ENCODE measurements at places on chromosomes 5 and 9.

- DNase-seq, result no peak
These were observed 55.1 kb upstream of the TLR4 start for GRCh38 chr9:117649126-117649525.

- no peak for DNase-seq
These were observed 166.1 kb downstream of the BNC2 start for GRCh38 chr9:16704116-16705110.

- DNase-seq, result no peak
These were observed 83.6 kb downstream of the ANKH start for GRCh38 chr5:14787801-14788579.

DNA sequence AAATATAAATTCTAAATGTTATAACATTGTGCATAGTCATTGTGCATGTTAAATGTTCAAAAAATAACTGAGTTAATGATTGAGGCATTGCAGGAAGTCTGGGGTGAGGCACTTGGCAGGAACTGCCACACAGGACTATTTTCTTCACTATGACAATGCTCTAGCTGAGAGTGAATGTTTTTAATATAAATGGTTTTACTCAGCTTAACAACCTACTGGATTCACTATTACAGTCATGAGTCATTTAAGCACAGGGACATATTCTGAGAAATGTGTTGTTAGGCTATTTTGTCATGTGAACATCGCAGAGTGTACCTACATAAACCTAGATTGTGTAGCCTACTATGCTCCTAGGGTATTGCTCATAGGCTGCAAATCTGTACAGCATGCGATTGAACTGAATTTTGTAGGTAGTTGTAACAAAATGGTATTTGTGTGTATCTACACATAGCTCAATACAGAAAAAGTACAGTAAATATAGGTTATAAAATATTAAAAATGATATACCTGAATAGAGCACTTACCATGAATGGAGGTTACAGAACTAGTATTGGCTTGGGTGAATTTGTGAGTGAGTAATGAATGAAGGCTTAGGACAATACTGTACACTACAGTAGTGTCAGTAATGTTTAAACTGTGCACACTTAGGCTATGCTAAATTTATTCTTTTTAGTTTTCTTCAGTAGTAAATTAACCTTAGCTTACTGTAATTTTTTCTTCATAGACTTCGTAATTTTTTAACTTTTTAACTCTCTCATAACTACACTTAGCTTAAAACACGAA, 346.1 kb upstream of the PTGER4 start:
- DNase-seq, result peak; percentile 30

- no peak for DNase-seq
These were observed 544 bp upstream of the ERCC6L2 start for GRCh38 chr9:95874989-95875304.

DNA sequence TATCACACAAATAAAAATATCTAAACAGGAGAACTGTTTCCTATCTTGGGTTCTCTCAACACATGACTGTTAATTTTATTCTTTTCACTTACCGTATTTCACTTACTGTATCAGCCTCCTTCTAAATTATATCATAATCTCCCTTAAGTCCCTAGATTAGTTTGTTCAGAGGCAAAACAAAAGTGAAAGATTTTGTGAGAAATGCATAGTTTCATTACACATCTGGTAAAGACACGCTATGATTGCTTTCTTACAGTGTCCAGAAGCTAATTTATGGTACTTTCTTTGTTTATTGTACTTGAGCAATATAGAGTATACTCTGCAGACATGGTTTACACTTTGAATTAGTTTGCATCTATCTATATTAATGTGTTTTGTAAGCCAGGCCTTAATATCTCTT, 159.7 kb upstream of the TLX3 start:
- no peak for DNase-seq

- no peak for DNase-seq
These were observed 509.4 kb upstream of the CDH18 start for GRCh38 chr5:20497356-20497755.

DNA sequence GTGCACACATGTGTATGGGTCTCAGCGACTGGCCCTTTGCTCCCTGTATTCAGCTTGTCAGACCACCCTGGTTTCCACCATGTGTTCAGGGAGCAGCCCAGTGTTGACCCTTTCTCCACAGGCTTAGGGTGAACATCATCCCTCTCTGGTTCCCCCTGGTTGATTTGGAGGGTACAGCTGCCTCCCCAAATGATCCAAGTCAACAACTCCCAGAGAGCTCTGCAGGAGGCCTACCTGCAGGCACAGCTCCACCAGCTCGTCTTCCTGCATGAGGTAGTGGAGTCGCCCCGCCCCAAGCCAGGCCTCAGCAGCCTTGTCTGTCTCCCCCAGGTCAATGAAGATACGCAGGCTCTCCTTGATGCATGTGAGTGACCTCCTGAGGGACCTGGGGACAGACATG, 50.5 kb downstream of the SH3TC2 start:
- no peak for DNase-seq

- DNase-seq, result no peak
These were observed 28.4 kb downstream of the ZFP62 start for GRCh38 chr5:180832638-180833068.

- DNase-seq, result no peak
These were observed 1.1 kb downstream of the CPLX2 start for GRCh38 chr5:175872287-175873087.

Measured in non-pigmented ciliary epithelial cell (primary cell).